CD4-positive, alpha-beta T cell treated with Interleukin-2 at 100 ng/mL for 4 hours (primary cell): ENCODE measurements at places on chromosomes 6 and 20.

GRCh38 chr6:107712237-107712664 is 111.9 kb downstream of the SCML4 start:
- DNase-seq: no peak

DNA sequence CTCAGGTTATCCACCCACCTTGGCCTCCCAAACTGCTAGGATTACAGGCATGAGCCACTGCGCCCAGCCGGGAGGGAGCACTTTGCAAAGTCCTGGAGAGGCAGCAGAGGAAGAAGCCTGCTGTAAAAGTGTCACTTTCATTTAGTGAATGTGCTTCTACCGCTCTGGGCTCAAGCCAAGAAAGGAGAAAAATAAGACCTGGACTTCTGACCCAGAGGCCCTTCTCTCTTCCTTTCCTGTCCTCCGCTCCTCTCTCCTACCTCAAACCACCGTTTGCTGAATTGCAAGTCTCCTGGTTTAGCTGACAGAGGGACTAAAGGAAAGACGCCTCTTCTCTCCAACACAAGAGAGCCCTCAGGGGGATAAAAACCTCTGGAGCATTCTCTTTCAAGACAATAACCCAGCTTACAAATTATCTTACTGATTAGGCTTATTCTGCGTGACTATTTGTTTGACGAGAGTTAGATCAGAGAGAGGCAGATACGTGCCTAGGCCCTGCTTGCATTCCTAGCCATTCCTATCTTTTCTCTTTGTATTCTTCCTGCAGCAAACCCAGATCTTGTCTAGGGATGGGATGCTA is 84.2 kb upstream of the SLC22A23 start:
- no peak for DNase-seq

GRCh38 chr20:8470156-8470555 is 338.1 kb downstream of the PLCB1 start:
- no peak for DNase-seq

DNA sequence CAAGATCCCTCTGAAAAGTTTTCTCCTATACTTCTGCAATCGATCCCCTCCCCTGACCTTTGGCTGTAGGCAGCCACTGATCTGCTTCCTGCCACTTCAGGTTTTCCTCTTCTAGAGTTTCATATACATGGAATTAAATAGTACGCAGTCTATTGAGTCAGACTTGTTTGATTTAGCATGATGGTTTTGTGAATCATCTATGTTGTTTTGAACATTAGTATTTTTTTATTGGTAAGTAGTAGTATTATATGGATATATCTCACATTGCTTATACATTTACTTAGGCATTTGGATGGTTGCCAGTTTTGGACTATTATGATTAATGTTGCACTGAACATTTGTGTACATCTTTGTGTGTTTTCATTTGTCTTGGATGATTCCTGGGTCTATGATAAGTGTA is 518.0 kb downstream of the CD109 start:
- DNase-seq: no peak

DNA sequence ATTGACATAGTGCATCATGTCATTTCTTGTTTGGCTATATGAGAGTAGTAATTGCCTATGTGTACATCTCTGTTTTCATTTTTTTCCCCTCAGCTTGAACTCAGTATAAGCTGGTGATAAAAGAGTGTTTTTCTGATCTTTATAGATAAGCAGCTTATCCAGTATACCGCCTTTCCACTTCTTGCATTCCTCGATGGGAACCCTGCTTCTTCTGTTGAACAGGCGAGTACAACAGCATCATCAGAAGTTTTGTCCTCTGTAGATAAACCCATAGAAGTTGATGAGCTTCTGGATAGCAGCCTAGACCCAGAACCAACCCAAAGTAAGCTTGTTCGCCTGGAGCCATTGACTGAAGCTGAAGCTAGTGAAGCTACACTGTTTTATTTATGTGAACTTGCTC is 32.3 kb downstream of the HSF2 start:
- DNase-seq: no peak

GRCh38 chr6:158356586-158357546 is 44.6 kb downstream of the TULP4 start:
- DNase-seq: no peak

- no peak for DNase-seq
Measured at GRCh38 chr6:16450285-16450684, 211.9 kb downstream of the GMPR start.

- DNase-seq: no peak
Measured at GRCh38 chr6:7976485-7977056, 66.0 kb upstream of the TXNDC5 start.

DNA sequence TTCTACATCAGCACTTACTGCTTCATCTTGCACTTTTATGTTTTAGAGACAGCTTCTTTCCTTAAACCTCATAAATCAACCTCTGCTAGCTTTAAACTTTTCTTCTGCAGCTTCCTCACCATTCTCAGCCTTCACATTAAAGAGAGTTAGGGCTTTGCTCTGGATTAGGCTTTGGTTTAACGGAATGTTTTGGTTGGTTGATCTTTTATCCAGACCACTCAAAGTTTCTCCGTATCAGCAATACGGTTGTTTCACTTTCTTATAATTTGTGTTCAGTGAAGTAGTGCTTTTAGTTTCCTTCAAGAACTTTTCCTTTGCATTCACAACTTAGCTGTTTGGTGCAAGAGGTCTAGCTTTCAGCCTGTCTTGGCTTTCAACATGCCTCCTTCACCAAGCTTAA is 40.4 kb downstream of the DNAAF9 start:
- no peak for DNase-seq

- DNase-seq: no peak
Measured at GRCh38 chr6:136483906-136484305, 66.3 kb downstream of the MAP7 start.

DNA sequence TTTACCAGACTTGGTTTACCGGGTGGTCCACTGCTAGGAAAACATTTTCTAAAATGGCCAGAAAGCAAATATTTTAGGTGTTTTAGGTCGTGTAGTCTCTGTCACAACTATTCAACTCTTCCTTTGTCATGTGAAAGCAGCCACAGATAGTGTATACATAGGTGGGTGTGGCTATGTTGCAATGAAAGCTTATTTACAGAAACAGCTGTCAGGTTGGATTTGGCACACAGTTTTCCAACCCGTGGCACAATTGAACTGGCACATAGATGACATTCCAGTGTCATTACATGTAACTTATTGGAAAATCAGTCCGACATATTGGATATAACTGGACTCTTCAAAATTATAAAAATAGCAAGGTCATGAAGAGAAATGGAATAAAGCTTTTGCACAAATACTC is 68.9 kb upstream of the KCNQ5 start:
- no peak for DNase-seq

GRCh38 chr6:169806701-169807100 is 55.3 kb downstream of the ERMARD start:
- no peak for DNase-seq

GRCh38 chr6:14707971-14708465 is 537.9 kb upstream of the JARID2 start:
- no peak for DNase-seq

DNA sequence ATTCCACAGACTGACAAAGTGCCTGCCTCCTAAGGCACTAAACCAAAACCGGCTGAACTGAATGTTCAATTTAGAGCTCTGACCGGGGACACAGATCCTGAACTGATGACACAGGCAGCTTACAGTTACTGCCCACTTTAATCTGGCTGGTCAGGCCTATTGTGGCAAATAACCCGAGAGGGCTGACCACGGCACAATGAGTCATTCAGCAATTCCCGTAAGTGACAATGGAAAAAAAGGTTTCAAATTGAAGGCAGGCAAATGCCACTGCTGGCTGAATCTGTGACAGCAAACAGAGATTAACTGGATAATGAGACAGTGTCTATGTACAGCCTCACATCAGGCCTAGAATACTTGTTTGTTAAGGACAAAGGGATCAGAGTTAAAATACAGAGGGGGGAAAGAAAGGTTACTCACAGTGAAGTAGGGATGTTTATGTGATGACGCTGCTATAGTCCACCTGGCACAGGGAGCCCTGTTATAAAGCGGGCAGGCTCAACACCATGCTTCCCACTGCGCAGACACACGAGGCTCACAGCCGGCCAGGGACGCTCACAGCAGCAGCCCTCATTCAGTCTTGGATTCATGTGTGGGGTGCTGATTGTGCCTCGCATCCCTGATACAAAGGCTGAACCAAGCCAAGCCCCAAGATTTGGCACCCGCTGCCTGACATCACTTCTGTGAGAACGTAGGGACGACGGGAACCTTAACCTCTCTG is 54.4 kb downstream of the RTN4IP1 start:
- no peak for DNase-seq

GRCh38 chr6:31972709-31973350 is 892 bp upstream of the DXO start:
- no peak for DNase-seq
